ENCODE measurements at places on chromosomes 2 and 18. TPM values are rescaled to one million over a fixed set of nuclear protein-coding genes. Genes with fewer than 3 reads are reported as not detected.

Gene SH3RF3
- 1.9 TPM for total RNA-seq

Gene KIAA2012
- not detected for total RNA-seq

Gene NTSR2
- not detected for total RNA-seq

Gene ITGA6
- total RNA-seq, result 5.3 TPM

Gene BUB1
- total RNA-seq, result 5.8 TPM
